ENCODE measurements at places on chromosomes 7 and 10.
A peak's percentile ranks its signal among the peaks of the same experiment; 100 is the strongest.

- no peak for DNase-seq
Observed at GRCh38 chr10:125722811-125723210, 3.3 kb downstream of the EDRF1 start.

GRCh38 chr7:107725138-107725740 lies 18.7 kb upstream of the CBLL1 start:
- peak; percentile 54 for DNase-seq

- no peak for DNase-seq
Observed at GRCh38 chr7:39088730-39089593, 111.3 kb downstream of the POU6F2 start.

GRCh38 chr10:104435822-104436221 lies 82.2 kb downstream of the CFAP58 start:
- peak; percentile 28 for DNase-seq

GRCh38 chr7:101985903-101986734 lies 168.7 kb downstream of the CUX1 start:
- no peak for DNase-seq

DNA sequence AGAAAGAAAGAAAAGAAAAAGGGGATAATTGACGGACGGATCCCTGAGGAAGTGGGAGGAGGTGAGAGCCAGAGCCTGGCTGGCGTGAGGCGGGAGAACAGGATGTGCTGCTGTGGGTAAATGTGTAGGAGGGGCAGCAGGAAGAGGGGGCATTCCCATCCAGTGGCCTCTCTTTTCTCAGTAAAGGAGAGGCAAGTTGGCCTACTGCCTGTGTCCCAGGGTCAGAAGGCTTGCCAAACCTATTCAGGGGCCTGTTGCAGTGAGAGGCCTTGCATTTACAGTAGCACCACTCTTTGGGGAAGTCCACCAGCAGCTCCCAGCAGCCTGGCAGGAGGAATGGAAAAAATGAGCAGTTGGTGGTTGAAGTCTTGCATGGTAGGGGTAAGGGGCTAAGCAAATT lies 26.6 kb upstream of the ASCC1 start:
- peak; percentile 52 for DNase-seq

DNA sequence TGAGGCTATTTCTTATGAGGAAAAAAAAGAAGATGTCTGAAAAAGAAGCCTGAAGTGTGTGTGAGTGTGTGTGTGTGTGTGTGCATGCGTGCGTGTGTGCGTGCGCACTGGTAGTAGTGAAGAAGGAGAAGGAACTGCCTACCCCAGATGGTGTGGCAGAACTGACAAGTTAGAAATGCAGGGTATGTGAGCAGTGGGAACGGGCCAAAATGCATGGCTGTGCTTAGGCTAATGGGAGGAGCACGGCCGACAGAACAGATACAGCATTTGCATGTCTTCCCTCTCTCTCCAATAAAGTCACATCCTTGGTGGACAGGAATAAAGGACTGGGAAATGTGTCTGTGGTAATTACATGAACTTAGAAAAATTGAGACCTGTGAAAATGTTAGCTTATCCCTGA lies 94.3 kb downstream of the IDE start:
- no peak for DNase-seq

DNA sequence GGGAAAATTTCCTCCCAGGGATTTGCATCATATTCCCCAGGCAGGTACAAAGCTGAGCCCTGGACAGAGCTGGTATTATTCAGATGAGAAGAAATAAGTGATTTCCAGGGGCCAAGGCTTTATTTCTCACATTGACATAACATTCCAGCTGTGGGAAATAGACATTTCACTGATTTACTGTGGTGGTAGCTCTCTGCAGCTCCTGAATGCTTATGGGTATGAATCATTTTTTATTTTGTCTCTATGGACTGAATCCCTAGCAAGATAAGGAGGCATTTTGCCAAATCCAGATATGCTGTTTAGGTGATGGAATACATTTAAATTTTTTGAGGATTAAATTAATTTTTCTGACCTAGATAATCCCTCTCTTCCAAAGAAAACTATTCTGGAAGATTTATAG lies 97.9 kb downstream of the MTPN start:
- peak; percentile 73 for DNase-seq

- no peak for DNase-seq
Observed at GRCh38 chr7:3430588-3430987, 129.5 kb downstream of the SDK1 start.

- DNase-seq: no peak
Observed at GRCh38 chr10:87506956-87507355, 2.3 kb downstream of the MINPP1 start.

- DNase-seq: no peak
Observed at GRCh38 chr7:148153616-148154284, 436.8 kb upstream of the C7orf33 start.

GRCh38 chr10:69849825-69850224 lies 48.1 kb downstream of the COL13A1 start:
- DNase-seq: no peak

DNA sequence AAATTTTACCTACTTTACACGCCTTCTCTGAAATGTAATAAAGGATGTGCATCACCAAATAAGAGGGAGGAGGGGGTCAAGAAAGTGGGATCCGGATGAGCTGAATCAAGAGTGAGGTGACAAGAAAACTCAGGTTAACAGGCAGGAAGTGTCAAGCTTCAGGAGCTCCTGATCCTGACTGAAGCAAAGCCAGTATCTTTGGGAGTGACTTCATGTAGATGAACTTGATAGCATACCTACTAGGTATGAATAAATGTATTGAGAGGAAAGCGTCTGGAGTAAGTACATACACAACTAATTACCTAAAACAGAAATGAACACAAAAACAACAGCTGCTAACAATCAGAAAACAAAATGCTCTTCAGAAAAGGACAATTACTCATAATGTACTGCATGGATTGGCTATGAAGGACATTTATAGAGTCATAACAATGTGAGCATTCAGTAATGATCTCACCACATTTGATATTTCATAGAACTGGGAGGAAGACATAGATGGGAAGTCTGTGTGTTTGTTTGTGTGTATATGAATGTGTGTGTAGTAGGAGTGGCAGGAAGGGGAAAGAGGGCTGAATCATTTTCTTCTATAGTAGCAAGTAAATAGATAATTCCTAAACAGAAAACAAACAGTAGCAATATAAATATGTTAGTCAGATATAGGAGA lies 29.4 kb downstream of the PRKG1 start:
- DNase-seq: no peak

- DNase-seq: no peak
Observed at GRCh38 chr7:1251796-1252539, 19.3 kb downstream of the UNCX start.

GRCh38 chr10:69335063-69335587 lies 56.8 kb downstream of the HK1 start:
- DNase-seq: no peak

GRCh38 chr7:159083001-159083697 lies 61.5 kb downstream of the VIPR2 start:
- DNase-seq: no peak

GRCh38 chr7:106874076-106874475 lies 9.0 kb downstream of the PIK3CG start:
- DNase-seq: no peak

- DNase-seq: no peak
Observed at GRCh38 chr10:101773923-101774588, 1.9 kb downstream of the FGF8 start.

- DNase-seq: peak; percentile 74
Observed at GRCh38 chr7:98329791-98330373, 48.4 kb downstream of the BRI3 start.

DNA sequence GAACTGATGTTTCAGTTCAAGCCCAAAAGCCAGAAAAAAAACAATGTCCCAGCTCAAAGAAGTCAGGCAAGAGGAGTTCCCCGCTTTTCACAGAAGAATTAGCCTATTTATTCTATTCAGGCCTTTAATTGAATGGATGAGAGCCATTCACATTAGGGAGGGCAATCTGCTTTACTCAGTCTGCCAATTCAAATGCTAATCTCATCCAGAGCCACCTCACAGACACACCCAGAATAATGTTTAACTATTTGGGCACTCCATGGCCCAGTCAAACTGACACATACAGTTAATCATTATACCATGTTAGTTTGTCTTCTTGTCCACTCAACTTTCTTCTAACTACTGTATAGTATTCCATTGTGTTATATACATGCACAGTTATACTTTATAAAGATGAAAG lies 2.6 kb upstream of the NPSR1 start:
- DNase-seq: no peak

- no peak for DNase-seq
Observed at GRCh38 chr7:155880721-155881120, 68.5 kb upstream of the SHH start.

DNA sequence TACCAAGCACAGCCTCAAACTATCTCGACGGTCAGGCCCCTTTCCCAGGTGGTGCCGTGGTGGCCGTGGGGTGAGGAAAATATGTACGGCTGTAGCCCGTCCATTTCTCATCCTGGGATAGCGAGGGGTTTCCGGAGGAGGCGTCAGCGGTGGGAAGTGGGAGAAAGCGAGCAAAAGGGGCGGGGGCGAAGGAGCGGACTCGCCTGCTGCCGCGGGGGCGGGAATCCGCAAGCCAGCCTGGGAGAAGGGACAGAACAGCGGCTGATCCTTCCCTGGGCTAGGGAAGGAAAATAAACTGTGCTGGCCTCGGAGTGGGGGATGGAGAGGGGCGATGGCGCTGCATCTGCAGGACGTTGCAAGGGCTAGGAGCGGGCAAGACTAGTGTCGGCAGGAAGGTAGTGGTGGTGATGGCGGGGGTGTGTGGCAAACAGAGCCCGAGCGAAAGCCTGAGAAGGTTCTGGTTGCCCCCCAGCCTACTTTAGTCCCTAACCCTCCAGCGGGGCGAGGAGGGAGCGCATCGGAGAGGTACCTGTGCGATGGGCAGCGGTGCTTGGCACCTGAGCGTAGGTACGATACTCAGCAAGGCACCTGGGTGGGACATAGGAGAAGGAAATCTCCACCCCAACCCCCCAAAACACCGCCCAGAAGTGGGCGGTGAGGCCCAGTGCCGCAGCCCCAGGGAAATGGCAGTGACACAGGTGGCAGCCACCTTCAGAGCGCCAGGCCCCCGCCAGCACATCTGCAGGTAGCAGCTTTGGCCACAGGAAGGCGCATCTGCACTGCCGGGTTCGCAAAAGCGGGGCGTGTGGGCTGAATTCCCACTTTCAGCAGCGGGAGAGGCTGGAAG lies 49.9 kb upstream of the STEAP1B start:
- no peak for DNase-seq
